ENCODE measurements at places on chromosomes 2 and 18. TPM values are rescaled to one million over a fixed set of nuclear protein-coding genes. Genes with fewer than 3 reads are reported as not detected.

LRP1B gene
- 5.4 TPM for total RNA-seq

POTEI gene
- total RNA-seq = not detected

DNA sequence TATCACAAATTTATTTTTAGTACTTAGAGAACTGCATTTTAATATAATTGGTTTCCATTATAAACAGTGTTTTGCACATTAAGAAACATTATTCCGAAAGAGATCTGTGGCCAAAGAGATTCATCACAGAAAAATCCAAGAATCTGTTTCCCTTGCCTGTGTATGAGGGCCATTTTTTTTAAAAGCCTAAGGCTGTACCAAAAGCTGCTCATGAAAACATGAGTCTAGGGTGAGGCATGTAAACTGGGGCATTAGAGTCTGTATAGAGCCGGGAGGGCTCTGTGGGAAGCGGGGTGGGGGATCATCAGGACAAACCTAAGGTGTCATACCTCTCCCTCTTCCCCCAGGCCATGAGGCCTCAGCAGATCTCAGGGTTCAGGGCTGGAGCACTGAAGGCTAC, 223.8 kb downstream of the FBXO15 start:
- H3K36me3 ChIP-seq = no peaks in the 10 kb centered on the region
- no peak for DNase-seq
- no peak overlapping the region for H3K27ac ChIP-seq
- H3K4me3 ChIP-seq = no peak overlapping the region
- H3K27me3 ChIP-seq = no peaks in the 10 kb centered on the region

GRCh38 chr18:78246050-78246449, 733.6 kb upstream of the SALL3 start:
- H3K36me3 ChIP-seq = no peaks in the 10 kb centered on the region
- no peak for DNase-seq
- H3K4me3 ChIP-seq = no peak overlapping the region

NPHP1 gene
- 0.55 TPM for total RNA-seq
